ENCODE measurements at places on chromosomes 12 and 14.

- no peak for DNase-seq
Observed at GRCh38 chr12:58117667-58118066, 176.3 kb downstream of the ATP23 start.

DNA sequence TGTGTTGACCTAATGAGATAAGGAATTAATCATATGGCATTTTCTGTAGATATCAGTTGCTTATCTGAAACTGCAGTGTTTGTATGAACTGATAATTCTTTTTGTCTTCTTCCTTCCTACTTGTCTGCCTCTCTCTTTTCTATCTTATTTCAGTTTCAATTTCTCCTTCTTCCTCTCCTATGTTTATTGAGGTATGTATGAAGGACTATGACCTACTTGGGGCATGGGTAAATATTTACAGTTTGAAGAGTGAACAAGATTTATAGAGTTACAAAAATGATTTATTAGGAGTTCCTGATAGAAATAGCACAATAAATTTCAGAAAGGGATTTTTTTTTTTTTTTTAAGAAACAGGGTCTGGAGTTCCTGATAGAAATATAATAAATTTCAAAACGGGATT lies 88.7 kb upstream of the MUCL1 start:
- DNase-seq, result no peak

DNA sequence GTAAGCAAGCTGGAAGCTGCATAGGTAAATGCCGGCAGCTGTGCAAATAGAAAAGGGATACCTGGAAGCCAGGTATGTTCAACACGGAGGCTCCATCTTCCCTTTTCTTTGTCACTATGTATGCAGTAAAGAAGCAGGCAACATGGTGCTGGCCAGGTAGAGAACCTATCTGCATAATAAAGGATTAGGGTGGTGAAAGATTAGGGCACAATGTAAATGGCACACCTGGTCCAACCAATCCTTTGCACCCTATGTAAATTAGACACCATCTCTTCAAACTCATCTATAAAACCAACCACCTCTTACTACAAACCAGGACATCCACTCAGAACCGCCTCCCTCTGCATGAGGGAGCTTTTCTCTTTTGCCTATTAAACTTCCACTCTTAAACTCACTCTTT lies 32.3 kb downstream of the RPS29 start:
- DNase-seq, result no peak

- no peak for DNase-seq
Observed at GRCh38 chr14:72419226-72419775, 474.6 kb downstream of the DPF3 start.

DNA sequence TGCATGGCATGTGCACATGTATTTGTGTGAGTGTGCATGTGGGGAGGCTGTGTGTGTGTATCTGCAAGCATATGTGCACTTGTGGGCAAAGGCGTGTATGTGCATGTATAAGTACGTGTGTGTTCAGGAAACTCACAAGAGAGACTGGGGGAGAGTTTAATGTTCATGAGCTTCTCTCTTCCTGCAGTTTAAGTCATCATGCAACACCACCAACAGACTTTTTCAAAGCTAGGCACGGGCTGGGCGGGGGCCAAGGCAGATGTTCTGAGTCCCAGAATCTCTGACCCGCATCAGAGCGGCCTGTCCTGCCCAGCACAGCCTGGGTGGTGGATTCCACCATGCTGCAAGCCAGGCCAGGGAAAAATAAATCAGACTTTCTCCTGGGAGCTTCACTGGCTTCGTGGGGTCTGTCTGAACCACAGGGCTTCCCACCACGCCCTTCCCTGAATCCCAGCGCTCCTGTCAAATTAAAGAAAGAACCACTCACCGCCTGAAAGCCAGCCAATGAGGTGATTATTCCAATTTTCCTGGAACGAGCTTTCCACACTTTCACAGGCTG lies 75.7 kb downstream of the PITPNM2 start:
- DNase-seq, result no peak

GRCh38 chr12:129119537-129119936 lies 266.3 kb downstream of the GLT1D1 start:
- no peak for DNase-seq

GRCh38 chr14:67697006-67697405 lies 1.4 kb upstream of the RDH11 start:
- DNase-seq, result no peak

DNA sequence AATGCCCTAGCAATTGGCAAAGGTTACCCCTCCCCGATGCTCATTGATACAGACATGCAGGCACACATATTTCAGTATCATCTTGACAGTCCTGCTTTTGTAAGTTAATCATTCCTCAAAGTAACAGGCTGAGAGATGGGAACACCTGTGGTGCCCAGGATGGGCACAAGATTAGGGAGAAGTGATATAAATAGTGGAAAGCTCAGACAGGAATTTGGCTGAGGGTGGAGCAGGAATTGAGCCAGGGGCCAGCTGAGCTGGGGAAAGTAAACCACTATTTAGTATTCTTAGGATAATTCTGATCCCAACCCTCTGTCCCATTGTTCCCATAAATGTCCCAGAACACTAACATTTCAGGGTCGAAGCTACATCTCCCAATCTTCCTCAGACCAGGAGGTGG lies 38.3 kb downstream of the DAO start:
- DNase-seq, result no peak

DNA sequence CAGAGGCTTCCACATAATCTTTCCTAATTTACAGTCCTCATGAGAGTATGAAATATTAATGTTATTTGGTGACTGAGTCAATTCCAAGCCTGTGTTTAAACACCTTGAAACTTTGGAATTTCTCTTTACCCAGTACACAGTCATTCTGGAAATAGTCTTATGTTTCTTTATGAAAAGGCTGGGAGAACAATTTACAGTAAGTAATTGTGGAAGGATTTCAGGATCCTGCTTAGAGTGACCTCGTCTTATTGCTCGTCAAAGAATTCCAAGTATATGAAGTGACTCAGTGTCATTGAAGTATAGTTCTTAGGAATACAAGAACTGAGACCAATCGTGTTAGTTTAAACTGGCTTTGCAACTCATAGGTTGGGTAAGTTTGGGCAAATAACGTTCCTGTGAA lies 634.2 kb downstream of the SLC16A7 start:
- no peak for DNase-seq

DNA sequence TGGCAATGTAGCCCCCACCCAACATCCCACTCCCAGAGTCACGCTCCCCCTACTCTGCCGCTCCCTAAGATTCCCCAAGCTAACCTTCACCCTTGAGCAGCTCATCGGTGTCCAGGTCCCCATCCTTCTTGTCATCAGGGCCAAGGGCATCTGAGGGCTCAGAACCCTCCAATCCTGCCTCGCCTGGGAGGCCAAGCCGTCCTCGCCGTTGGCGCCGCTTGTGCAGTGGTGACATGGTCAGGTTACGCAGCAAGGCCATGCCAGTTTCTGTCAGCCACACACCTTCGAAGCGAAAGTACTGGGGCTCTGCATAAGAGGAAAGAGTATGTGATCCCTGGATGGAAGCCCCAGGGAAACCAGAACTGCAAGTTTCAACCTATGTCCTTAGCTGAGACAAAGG lies 15.9 kb downstream of the KMT2D start:
- no peak for DNase-seq

- DNase-seq, result no peak
Observed at GRCh38 chr14:31746326-31746725, 185.1 kb downstream of the NUBPL start.

- no peak for DNase-seq
Observed at GRCh38 chr14:104116756-104117340, 21.5 kb upstream of the KIF26A start.

- DNase-seq, result no peak
Observed at GRCh38 chr14:96802963-96803362, 5.8 kb downstream of the VRK1 start.

GRCh38 chr12:132278401-132279183 lies 50.8 kb downstream of the GALNT9 start:
- no peak for DNase-seq

DNA sequence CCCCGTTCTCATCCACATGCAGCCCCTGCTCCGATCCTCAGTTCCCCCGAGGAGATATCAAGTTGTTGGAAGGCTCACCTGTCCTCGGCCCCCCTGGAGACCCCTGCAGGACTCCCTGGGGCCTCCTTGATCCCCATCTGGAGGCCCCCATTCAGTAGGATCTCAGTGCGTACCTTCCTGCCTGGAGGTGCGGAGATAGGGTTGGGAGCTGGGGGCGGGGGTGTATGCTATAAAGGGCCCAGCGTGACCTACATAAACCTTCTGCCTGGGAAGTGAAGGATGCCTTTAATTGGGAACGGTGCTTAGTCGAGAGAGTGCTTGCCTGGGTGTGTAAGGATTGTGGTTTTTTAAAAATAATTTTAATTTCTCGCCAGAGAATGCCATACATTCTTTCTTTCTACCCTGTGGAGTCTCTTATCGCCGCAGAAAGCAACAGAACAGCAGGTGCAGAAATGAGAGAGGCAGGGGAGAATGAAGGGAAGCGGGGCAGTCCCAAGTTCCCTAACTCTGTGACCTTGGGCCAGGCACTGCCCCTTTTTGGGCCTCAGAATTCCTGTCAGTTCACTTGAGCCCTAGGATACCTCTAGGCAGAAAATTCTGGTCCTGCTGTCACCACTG lies 153.7 kb downstream of the TSPAN9 start:
- DNase-seq, result no peak

- DNase-seq, result no peak
Observed at GRCh38 chr12:82510386-82510785, 152.1 kb downstream of the METTL25 start.

GRCh38 chr12:91183551-91183950 lies 934 bp upstream of the DCN start:
- DNase-seq, result no peak

DNA sequence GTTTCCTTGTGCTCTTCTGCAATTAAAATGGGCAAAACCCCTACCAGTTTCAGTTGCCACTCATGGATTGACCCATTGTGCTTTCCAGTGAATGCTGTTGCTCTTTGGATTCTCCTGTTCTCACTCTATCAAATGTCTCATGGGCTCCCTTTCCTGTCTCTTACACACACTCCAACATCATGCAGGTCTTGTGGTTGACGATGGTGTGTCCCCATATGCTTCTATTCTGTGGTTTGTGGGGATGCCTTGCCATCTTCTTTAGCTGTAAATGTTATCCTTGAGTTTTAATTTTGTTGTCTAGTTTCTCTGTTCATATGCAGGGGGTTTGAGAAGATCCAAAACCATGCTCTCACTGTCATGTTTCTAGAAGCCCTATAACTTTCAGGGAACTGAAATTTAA lies 31.9 kb upstream of the FBXO34 start:
- DNase-seq, result no peak

DNA sequence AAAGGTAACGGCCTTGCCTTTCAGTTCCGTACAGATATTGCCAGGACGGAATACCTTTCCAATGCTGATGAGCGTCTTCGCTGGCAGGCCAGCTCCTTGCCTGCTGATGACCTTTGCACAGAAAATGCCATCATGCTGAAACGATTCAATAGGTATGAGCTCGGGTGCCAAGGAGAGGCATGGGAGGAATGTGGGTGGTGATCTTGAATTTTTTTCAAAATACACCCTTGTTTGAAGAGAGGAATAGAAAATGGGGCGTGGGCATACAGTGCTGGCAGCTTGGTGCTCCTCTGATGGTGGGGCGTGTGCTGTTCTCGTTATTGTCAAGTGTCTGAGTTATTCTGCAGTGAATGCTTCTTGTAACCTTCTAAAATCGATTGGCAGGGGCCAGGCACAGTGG lies 52.5 kb downstream of the HSP90AA1 start:
- no peak for DNase-seq

DNA sequence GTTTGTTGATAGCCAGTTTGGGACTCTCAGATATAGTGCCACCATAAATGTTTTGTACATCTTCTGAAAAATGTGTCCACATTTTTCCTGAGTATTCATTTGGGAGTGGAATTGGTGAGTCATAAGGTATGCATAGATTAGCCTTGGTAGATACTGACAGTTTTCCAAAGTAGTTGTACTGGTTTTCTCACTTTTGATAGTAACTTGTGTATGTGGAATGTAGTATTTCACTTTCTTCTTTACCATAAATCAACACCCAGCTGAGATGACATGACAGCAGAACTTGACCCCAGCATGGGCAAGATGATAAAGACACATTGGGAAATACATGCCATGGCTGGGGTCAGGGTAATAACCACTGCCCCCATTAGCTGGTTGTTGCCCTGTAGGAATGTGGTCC lies 5.4 kb downstream of the FBXW8 start:
- no peak for DNase-seq
